ENCODE measurements at places on chromosomes 5 and 9.

- no peak overlapping the region for H3K27ac ChIP-seq
- H3K4me1 ChIP-seq, result peaks cover 15% of the 10 kb centered on the region
- H3K27me3 ChIP-seq, result no peaks in the 10 kb centered on the region
- no peak overlapping the region for H3K4me3 ChIP-seq
Measured at GRCh38 chr5:68744206-68744605, 349.6 kb upstream of the SLC30A5 start.

DNA sequence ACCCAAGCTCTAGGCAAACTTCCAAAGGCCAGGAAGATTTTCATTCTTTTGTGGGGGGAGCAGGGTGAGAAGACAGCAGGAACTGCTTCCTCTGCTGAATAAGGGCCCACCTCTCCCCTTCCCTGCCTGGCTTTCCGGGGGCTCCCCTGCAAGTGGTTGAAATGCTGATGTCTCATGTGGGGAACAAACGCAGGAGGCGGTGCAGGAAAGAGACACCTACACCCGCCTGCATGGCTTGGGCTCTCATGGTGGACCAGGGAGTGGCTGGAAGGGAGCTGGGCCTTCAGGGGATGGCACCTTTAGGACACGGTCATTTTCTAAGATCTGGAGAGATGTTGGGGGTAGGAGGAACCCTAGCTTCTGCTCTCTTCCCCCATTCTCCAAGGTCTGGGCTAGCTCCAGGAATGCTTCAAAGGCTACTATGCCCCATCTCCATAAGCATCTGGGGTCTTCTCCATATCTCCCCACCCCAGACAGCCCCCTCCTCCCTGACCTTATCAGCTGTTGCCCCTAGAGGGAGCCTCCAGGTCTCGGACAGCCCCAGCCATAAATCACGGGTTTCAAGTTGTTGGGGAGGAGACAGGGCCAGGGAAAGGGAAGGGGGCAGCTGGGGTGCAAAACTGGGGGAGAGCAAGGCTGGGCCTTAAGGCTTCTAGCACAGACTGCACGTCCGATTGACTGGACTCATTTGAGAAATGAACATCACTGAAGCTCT, 76.6 kb downstream of the PSD2 start:
- H3K27ac ChIP-seq, result no peak overlapping the region
- H3K4me1 ChIP-seq, result no peaks in the 10 kb centered on the region
- peaks cover 3% of the 10 kb centered on the region for H3K27me3 ChIP-seq

DNA sequence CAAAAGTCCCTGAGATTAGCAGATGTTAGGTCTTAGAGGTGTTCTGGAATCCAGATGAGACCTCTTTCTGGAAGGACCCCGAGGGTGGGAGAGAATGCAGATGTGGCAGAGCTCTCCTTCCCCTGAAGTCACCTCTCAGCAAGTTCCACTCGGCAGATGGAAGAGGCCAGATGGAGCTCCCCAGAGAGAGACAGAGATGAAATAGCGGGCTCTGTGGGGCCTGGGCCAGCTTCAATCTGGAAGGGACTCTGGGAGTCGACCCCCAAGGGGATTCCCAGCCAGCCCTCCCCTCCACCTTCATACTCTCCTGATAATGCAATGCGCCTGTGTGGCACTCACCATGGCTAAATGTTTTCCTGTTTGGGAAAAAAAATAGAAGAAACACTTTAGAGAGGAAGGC, 60.2 kb downstream of the WNK2 start:
- H3K4me3 ChIP-seq, result no peak overlapping the region
- no peaks in the 10 kb centered on the region for H3K27me3 ChIP-seq
- no peaks in the 10 kb centered on the region for H3K4me1 ChIP-seq
- H3K36me3 ChIP-seq, result no peaks in the 10 kb centered on the region
- DNase-seq, result no peak

DNA sequence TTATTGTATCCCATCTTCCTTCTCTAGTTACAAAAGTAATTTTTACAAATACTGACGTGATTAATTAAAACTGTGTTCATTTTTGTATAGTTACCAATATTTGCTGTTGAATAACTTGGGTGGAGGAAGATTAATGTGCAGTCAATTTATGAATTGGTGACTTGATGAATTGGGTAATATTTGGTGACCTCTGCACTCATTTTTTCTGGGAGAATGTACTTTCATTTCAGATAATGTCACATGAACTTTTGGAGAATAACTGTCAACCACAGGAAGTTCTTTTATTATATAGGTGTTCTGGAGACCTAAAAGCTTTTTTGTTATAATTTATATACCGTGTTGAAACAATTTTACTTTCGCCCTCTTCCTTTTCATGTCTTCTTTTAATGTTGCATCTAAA, 26.4 kb upstream of the FKTN start:
- H3K4me3 ChIP-seq, result no peak overlapping the region
- no peak for DNase-seq
- H3K27me3 ChIP-seq, result peaks cover 1% of the 10 kb centered on the region
- peaks cover 31% of the 10 kb centered on the region for H3K4me1 ChIP-seq
- peaks cover 2% of the 10 kb centered on the region for H3K36me3 ChIP-seq

GRCh38 chr5:179731791-179732411, 721 bp upstream of the MAML1 start:
- DNase-seq, result peak; percentile 25
- H3K27me3 ChIP-seq, result no peaks in the 10 kb centered on the region
- H3K4me1 ChIP-seq, result peaks cover 42% of the 10 kb centered on the region

- no peaks in the 10 kb centered on the region for H3K27me3 ChIP-seq
- H3K27ac ChIP-seq, result no peak overlapping the region
- no peak for DNase-seq
Measured at GRCh38 chr5:6340100-6340499, 38.2 kb downstream of the MED10 start.

DNA sequence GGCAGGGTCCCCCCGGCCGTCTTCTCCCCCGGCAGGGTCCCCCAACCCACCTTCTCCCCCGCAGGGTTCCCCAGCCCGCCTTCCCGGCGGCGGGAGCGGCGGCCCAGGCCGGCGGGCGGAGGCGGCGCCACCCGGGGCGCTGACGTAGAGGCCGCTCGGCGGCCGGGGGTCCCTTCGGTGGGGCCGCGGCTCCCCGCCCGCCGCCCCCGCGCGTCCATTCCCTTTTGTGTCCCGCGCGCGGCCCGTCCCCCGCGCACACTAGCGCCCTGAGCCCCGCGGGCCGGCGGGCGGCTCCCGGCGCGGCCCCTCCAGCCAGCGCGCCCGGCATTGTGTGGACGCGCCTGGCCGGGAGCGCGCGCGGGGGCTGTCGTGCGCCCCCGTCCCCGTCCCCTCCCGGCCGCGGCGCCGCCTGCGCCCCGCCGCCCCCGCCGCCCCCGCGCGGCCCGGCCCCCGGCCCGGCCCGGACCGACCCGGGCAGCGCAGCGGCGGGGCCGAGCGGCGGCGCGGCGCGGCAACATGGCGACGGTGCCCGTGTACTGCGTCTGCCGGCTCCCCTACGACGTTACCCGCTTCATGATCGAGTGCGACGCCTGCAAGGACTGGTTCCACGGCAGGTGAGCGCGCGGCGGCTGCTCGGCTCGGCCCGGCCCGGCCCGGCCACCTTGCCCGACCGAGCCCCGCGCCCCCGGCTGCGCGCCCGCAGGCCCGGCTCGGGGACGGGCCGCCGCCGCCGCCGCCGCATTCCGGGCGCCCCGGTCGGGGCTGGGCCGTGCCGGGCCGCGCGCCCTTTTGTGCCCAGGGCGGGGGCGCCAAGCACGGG, at the start of gene PHF2:
PHF2 (plus strand) TSS at position 327 of the 820 bp plus-strand sequence; CDS start at position 517, 190 bp downstream.
- DNase-seq, result peak; percentile 39
- H3K36me3 ChIP-seq, result no peaks in the 10 kb centered on the region
- peak within 1 kb of the TSS; percentile 88 for H3K27ac ChIP-seq
- H3K4me3 ChIP-seq, result peak within 1 kb of the TSS; percentile 84
